T-helper 22 cell (primary cell): ENCODE measurements at places on chromosomes 7 and 10.

DNA sequence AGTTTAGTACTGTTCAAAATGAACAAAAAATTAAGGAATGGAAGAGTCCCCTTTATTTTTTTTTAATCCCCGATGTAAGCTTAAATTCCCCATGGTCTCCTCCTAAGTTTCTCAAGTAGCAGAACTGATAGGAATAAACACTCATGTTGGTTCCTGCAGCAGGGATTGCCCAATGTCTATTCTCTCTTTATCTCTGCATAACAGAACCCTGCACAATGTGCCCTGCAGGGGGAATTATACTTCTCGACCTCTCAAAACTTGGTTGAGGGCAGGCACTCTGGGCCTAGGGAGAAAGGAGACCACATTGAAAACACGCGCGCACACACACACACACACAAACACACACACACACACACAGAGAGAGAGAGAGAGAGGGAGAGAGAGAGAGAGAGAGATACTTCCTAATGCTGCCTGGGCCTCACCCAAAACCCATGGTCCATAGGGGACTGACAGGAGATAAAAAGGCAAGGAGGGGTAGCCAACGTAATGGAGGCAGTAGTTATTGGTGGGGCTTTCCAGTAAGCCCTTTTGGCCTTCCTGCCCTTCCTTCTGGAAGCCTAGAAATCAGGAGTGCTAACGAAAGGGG lies 22.7 kb downstream of the JAZF1 start:
- no peak for DNase-seq

DNA sequence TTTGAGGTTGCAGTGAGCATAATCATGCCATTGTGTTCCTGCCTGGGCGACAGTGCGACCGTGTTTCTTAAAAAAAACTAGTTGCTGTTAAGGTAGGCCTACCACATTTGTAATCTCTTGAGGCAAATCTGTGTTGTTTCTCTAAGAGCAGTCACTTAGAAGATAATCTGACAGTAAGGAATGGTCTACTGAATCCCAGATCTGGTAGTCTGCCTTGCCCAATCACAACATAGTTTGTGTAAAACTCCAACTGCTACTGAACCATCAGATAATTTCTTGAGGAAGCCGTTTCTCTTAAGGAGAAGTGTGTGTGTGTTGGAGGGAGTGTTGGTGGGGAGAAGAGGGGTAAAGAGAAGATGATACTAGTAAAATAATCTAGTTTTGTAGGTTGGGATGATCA lies 5.0 kb downstream of the NRF1 start:
- no peak for DNase-seq

GRCh38 chr10:89427629-89428028 lies 13.3 kb downstream of the IFIT5 start:
- DNase-seq: no peak

- peak; percentile 23 for DNase-seq
These were observed 22.4 kb upstream of the GDF10 start for GRCh38 chr10:47277352-47278151.

GRCh38 chr10:46520381-46520780 lies 36.1 kb downstream of the GPRIN2 start:
- DNase-seq: no peak

DNA sequence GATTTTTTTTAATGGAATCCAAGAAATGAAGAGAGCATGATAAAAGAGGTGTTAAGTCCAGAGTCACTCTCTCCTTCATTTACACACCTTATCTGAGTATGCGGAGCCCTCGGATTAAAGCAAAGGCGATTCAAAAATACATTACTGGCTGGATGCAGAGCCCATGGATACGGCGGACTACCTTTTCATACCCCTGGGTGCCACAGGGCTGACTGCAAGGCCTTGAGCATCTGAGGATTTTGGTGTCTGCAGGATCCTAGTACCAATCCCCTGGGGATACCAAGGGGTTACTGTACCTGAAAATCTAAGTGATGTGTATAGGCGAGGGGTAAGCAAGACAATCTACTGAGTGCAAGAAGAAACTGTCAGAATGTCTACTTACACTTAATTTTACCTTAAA lies 20.5 kb downstream of the PIP4K2A start:
- no peak for DNase-seq

GRCh38 chr10:4647109-4647785 lies 178.8 kb upstream of the AKR1E2 start:
- no peak for DNase-seq

DNA sequence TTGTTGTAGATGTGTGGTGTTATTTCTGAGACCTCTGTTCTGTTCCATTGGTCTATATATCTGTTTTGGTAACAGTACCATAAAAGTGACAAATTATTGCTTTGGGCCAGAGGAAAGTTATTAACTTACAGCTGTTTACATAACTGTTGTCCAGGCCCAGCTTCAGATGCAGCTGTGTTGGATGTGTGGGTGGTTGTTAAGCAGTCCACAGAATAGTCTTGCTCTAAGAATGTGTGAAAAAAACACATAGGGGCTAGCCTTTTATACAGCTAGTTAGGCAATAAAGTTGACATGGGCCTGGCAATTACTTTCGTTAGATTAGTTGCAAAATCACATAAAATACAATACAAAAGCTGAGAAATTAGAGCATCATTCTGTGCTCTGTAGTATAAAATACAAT lies 31.9 kb downstream of the DLD start:
- DNase-seq: no peak

- no peak for DNase-seq
These were observed 308.0 kb downstream of the EXOC4 start for GRCh38 chr7:133560900-133561299.

- no peak for DNase-seq
These were observed 261.5 kb downstream of the CDK14 start for GRCh38 chr7:90857603-90858002.

DNA sequence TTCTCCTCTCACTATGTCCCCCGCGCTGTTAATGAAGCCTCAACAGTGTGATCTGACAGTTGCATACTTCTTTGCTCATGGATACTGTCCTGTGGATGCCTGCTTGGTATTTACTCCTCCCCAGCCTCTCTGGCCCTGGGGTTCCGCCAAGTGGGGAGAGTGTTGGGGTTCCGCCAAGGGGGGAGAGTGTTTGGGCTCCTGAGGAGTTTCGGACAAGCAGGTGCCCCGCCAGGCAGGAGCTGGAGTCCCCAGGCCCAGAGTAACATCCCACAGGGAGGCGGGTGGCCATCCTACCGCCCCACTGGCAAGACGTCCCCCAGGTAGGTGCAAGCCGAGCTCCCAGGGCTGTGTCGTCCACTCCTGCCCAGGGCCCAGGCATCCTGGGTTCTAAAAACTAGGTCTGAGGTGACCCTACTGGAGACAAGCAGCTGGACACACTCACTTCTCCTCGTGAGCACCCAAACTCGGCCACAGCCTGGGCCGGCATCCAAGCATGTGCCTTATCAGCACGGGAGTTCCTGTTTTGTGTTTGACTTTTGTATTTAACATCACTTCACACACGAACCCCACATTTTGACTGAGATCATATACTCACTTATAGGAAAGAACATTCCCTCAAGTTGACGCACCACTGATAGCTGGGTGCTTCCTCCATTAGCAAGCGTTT lies 34.2 kb downstream of the CAMK2B start:
- DNase-seq: no peak

DNA sequence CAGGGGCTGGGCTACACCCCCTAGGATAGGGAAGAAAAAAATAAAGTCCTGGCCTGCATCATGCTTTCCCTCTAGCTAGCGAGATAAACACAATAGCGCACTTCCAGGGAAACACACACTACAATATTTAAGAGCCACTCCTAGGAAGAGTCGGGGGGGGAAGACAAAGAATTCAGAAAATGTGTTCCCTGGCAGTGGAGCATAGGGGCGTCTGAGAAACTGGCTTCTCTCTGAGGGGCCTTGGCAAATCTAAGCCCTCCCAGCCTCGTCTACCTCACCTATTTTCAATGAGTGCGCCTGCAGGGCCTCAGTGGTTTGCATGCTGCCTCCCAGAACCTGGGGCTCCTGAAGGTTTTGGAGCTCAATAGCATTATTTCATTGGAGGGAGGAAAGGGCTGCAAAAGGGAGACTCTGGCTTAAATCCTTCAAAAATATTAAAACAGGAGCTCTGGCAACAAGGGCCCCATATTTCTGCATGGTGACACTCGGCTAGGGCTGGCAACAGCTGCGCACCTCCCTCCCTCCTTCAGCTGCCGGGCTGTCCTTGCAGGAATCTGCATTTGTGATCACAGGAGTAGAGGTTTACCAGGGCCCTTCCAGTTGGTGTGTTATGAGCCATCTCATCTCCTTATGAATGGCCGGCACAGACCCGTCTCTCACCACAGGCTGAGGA lies 10.8 kb downstream of the ANXA11 start:
- no peak for DNase-seq

GRCh38 chr7:116963234-116963633 lies 9.9 kb downstream of the ST7 start:
- DNase-seq: no peak

DNA sequence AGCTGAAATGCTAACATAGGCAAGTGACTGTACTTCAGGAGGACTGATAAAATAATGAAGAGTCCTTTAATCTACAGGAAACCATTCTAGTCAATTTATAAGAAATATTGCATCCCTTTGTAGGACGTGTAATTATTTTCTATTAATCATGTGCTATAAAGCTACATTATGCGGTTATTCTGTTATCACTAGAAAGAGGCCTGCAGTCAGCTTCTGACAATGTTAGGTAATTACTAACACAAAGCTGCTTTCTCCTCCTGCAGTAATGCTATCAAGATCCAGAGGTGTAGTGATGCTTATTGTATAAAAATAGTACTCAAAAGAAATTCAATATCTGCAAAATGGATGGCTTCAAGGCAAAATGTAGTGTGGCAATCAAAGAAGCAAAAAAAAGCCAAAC lies 191.1 kb downstream of the SKAP2 start:
- no peak for DNase-seq

- DNase-seq: peak; percentile 80
These were observed 191.4 kb downstream of the FAM107B start for GRCh38 chr10:14583252-14583651.

DNA sequence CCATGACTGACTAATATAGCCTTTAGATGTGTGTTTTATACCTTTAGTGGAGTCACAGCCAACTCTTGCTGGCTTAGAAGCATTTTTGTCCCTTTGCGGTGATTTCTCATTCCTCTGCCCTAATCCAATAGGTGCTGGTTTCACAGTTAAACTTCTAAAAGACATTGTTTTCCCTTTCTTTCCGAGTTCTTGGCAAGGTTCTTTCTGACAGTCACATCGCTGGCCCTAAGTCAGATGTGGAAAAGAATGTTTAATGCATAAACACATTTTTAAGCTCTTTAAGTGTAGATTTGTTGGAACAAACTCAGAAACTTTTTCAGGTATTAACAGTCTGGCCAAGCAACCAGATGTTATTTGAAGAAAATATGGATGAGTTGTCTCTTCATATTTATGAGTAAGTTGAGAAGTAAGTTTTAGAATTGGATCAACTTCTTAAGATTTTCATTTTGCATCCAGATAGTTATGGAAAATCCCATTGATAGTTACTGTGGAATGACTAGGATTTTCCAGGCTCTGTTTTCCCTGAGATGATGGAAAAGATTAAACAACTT lies 4.1 kb downstream of the EPDR1 start:
- no peak for DNase-seq

GRCh38 chr7:139999516-139999915 lies 63.2 kb downstream of the PARP12 start:
- DNase-seq: no peak

- no peak for DNase-seq
These were observed 25.9 kb upstream of the FAM20C start for GRCh38 chr7:166338-167060.

DNA sequence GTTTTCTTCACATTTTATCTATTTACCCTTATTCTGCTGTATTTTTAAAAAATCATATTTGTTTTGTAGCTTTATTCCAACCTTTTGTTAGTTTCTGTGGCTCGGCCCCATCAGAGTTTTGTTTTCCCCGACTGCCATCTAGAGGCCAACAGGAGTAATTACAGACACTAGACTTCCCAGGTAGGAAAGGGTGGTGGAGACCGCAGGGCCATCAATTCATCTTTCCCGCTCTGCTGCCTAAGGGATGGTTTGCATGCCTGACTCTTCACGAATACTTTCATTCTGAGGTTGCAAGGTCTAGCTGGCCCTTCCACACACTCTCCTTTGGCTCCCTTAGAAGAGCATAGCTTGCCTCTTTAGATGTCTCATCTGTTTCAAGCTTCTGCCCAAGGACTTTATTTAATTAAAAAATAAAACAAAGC lies 38.3 kb downstream of the LYZL2 start:
- DNase-seq: no peak

DNA sequence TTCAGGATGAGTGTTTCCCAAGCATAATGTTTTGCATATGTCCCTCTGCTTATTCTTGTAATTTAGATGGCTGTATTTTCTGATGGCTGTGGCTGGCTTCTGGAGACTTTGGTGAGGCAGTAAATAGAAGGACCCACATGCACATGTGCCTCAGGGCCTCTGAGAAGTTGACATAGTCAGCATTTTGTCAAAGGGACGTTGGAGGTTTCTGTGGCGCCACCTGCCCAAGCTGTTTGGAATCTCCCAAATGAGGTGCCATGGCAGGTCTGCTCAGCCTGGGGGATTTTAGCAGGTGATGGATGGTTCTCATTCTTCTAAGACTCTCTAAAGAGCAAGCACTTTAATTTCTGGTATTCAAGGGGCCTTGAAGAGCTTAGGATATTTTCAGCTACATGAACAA lies 29.8 kb downstream of the C10orf120 start:
- DNase-seq: no peak

- no peak for DNase-seq
These were observed 30.2 kb downstream of the SLC39A12 start for GRCh38 chr10:17981766-17982380.

DNA sequence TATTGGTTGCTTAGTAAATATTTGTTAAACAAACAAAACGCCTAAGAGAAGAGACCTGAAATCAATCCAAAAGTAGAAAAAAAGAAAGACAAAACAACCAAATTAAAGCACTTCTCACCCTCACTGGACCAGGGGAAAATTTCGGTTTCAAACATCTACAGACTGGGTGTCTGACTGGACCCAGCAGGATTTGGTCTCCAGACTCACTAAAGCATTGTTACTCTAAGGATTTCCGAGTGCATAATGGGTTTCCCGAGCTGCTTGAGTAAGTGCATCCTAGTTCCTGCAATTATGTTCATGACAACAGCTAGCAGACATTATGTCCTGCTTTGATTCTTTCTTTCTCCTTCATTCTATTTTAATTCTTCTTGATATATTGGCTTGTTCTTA lies 51.8 kb upstream of the FAM3C start:
- no peak for DNase-seq

GRCh38 chr7:47888371-47889265 lies 59.6 kb downstream of the PKD1L1 start:
- no peak for DNase-seq

DNA sequence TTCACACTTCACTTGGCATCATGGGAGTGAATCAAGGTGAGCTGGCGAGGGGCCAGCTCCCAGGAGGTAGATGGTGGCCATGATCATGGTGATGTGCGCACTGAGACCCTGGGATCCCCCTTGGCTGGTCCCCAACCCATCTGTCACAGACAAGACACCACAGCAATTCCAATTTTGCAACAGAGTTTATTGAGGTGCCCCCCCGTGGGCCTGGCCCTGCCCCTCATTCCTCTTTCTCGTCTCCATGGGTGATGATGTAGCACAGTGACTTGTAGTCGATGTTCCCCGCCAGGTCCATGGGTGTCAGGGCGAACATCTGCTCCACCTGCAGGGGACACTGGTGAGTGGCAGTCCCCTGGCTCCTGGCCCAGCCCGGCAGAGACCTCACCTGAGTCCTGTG lies 2.4 kb downstream of the MYL7 start:
- no peak for DNase-seq
